ENCODE measurements at places on chromosomes 3 and 15.
A peak's percentile ranks its signal among the peaks of the same experiment; 100 is the strongest.

DNA sequence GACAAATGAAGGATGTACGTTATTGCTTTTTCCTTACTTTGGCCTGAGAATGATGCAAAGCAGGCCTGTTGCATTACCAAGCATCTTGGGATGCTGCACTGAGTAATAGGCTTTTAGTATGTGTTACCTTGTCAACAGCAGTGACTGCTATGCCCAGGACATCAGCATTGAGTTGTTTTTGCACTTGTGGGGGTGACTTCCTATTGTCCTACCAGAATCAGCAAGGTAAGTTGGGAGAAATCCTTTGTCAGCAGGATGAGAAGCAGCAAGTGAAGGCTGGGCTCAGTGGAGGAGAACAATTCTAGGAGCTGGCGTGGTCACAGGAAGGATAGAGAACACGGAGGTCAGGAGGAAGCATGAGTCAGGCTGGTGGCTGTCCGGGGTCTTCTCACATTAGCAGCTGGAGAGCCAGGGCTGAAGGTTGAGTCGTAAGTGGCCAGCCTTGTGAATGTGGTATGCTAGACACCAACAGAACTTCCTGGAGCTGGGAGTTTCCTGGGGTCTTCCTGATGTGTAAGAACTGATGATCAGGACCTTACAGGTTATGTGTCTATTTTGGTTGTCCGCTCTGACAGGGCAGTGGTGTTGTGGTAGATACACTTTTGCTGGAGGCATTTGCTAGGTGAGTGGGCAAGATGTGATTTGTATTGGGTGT, 142.7 kb downstream of the FNDC3B start:
- no peak overlapping the region for H3K4me3 ChIP-seq
- H3K27ac ChIP-seq: no peak overlapping the region
- no peak for DNase-seq
- H3K36me3 ChIP-seq: no peaks in the 10 kb centered on the region
- H3K4me1 ChIP-seq: peaks cover 2% of the 10 kb centered on the region

DNA sequence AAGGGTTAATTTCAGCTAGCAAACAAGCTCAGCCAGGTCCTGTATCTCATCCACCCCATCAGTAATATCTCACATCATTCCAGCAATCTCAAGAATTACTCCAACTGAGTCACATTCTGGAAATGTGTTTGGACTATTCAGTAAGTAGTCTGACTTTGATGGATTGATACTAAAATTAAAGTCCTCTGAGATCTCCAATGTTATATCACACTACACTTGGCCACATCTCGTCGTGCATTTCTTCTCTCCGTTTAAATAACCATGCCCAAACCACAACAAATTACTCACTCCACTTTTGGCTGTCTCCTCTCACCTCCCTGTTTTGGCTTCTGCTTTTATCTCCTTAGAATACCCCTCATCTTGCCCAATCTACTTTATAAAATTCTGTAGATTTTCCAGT, 292.2 kb downstream of the PYDC2 start:
- no peak overlapping the region for H3K4me3 ChIP-seq
- no peak overlapping the region for H3K27ac ChIP-seq
- no peak for DNase-seq
- no peaks in the 10 kb centered on the region for H3K36me3 ChIP-seq
- H3K27me3 ChIP-seq: no peaks in the 10 kb centered on the region
- H3K4me1 ChIP-seq: no peaks in the 10 kb centered on the region

- no peak overlapping the region for H3K4me3 ChIP-seq
- H3K36me3 ChIP-seq: no peaks in the 10 kb centered on the region
- H3K4me1 ChIP-seq: no peaks in the 10 kb centered on the region
- no peak overlapping the region for H3K27ac ChIP-seq
- H3K27me3 ChIP-seq: no peaks in the 10 kb centered on the region
Measured at GRCh38 chr3:101635345-101635744, 41.6 kb downstream of the ZBTB11 start.

GRCh38 chr15:35738370-35738769, 192.4 kb upstream of the DPH6 start:
- H3K27me3 ChIP-seq: no peaks in the 10 kb centered on the region
- DNase-seq: no peak
- H3K27ac ChIP-seq: no peak overlapping the region
- no peaks in the 10 kb centered on the region for H3K36me3 ChIP-seq
- no peak overlapping the region for H3K4me3 ChIP-seq

DNA sequence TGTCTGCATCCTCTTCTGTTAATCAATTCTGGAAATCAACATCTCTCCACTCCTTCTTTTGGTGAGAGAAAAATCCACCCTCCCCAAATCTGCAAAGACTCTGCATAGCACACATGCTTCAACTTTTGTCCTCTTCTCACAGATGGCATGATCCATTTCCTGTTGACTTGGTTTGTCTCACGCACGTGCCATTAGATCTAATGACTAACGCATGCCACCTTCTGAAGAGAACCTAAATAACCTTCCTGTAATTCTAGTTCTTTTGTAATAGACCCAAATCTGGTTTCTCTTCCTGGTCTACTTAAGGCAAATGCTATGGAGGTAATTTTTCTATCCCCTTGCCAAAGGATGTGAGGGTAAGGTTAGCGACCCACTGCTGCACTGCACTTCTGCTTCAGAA, 51.0 kb upstream of the ATOSA start:
- H3K4me3 ChIP-seq: no peak overlapping the region
- peak overlapping the region; percentile 70 for H3K27ac ChIP-seq
- no peaks in the 10 kb centered on the region for H3K36me3 ChIP-seq
- H3K27me3 ChIP-seq: no peaks in the 10 kb centered on the region
- H3K4me1 ChIP-seq: peaks cover 51% of the 10 kb centered on the region

DNA sequence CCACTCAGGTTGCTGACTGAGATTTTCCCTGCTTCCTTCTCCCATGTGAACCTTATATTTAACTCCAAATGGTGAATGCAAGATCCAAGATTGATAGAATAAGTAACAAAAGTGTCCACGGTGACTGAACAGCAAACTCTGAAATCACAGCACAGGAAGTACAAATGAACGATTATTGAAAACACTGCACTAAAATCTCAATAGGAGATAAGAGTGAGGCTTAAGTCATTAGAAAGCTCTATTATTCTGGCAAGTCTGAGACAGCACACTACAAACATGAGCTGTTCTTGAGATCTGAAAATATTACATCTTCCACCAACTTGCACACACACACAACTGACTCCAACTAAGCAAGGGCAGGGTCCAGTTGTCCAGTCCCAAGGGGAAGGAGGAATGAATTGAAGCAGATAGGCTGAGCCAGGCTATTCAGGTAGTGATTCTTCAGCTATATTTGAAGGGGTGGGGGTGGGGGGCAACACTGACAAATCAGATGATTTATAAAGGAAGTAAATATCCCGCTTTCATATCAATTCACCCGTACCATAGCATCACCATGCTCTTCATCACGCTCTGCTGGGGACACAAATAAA, 2.9 kb downstream of the ZNF385D start:
- H3K36me3 ChIP-seq: no peaks in the 10 kb centered on the region
- H3K4me1 ChIP-seq: no peaks in the 10 kb centered on the region
- H3K27me3 ChIP-seq: no peaks in the 10 kb centered on the region
- no peak for DNase-seq
- no peak overlapping the region for H3K4me3 ChIP-seq

All from activated naive CD4-positive, alpha-beta T cell treated with anti-CD3 and anti-CD28 coated beads, Interleukin-2, amount 10 ng/mL, durations not matched to agents 7 days and 5 days (primary cell).